ENCODE measurements at places on chromosomes 2 and 18.

- DNase-seq, result no peak
Measured at GRCh38 chr18:33781429-33781828, 203.4 kb downstream of the ASXL3 start.

DNA sequence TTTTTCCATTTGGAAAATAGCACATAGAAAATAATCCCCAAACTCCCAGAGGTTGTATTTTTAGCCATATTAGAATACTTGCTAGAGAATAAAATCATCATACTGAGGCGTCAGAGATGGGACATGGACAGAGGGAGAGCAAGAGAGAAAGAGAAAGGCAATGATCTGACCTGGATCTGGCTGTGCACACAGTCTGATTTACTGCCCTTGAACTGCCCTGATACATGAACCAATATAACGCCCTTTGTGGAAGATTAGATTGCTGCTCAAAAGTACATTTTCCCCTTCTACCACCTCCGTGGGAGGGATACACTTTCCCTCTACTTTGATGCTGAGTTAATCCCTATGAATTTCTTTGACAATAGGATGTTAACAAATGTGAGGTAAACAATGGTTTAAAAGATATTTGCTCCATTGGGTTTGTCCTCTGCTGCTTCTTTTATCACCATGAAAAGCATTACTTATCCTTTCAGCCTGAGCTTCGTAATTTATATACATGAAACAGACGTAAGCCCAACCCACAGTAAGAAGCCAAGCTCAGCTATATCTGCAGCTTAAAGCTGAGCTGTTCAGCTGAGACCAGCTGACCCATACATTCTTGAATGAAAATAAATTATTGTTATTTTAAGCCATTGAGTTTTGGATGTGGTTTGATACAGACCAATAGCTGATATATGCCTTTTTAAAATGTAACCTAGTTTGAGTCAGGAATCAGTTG, 1664.6 kb upstream of the CELF4 start:
- no peak for DNase-seq

DNA sequence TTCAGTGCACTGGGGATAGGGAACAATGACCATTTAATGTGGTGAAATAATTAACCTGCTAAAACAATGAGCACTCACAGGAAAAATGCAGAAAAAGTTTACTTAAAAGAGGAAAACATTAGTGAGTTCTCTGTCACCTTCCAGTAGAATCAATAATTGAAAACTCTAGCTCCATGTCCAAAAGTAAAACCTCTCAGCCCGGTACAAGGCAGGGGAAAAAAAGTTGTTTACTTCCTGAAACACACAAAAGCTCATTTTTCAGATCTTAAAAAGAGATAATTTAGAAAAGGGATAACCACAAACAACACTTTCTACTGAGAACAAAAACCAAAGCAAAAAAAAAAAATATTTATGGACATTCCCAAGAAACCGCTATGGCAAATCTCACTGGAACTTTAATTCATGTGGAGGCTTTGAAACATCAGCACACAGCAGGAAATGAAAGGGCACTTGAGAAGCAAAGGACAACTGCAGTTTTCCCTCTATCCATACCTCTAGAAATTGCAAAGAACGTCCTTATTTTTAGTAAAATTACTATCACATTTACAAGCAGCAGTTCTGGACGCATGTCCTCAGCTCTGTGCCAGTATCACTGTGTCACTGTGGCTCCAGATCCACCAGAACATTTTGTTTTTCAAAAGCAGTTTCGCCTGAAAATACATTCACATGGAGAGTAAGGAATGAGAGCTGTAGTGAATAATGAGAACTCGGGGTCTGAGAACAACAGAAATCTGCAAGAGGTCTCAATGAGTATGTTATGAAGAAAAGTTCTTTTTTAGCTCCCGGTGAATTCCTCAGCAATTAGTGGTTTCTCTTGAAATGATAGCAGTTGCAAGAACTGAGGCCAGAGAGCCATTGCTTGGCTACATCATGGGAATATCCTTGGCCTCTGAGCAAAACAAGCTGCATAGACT, 44.7 kb upstream of the DNAH7 start:
- no peak for DNase-seq

DNA sequence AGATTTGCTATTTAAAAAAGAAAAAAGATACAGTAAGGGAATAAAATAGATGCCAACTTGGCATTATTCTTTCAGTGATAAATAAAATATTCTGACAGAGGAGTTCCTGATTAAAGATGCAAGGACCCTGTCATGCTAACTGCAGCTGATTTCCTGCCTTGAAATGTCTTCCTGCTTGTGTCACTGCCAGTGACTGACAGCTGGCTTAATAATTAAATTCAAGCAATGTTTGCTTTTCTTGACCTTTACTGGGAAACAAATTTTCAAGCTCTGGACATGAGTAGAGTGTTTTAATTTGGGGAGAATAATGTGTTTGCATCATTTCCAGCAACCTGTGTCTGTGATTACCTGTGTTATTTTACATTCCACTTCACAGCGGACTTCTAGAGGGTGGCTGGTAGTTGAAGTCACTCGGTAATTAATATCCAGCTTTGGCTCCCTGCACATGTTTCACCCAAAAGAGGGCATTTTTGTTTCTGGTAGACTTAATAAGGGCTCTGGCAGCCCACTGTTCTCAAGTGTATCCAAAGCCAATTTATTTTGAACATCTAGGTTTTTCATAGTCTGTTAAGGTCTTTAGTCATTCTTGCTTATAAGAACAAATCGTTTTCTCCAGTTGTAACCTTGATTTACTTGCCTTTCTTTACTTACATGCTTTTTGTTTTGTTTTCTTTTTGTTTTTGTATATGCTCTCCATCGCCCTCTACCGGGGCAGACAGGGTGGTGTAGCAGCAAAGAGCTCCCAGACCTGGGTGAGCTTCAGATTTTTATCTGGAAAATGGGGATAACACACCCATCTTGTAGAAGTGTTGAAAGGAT, 48.5 kb upstream of the PROKR1 start:
- peak; percentile 9 for DNase-seq

DNA sequence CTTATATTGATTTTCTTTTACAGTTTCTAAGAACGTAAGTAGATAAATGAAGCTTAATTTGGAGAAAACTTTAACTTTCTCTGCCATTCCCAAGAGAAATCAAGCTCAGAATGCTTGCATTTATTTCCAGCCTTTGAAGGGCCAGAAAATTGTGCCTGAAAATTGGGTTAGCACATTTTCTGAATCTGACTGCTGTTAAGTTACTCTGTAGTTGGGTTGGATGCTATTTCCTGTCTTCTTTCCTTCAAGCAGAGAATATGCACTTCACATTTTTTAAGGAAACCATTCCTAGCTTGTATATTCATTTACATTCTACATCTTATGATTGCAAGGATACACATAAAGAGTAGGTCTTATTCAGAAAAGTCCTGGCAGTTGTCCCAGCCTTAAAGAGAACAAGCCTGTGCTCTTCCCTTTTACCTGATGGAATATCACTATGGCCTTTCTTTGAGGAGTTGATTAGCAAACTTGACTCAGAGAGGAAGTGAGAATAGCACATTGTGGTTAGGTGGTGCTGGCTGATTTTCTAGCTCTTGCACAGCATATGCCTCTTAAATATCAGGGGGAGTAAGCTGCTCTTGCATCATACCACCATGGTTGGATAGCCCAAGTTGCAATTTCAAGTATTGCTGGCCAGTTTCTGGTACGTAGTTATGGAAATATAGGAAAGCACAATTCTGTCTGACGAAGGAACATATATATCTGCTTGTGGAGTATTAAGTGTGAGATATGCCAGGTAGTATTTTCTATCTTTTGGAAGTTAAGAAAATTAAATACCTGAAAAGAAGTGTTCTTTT, 133.7 kb downstream of the COMMD1 start:
- peak; percentile 8 for DNase-seq

DNA sequence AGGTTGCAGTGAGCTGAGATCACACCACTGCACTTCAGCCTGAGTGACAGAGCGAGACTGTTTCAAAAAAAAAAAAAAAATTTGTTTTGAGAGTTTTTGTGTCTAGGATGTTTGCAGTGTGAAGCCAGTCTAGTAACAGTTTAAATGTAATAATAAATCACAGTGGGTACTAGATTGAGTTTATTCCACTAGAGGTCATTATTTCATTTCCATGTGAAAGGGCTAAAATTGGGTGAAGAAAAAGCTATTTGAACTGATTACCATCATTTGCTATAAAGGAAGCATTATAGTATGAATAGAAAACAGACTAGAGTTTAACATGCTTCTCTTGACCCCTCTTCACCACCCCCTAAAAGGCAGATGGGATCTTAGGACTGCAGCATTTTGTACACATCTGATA, 20.3 kb downstream of the SNRPD1 start:
- no peak for DNase-seq

GRCh38 chr2:147520817-147521216, 324.0 kb upstream of the ACVR2A start:
- DNase-seq, result no peak

GRCh38 chr18:64032312-64032711, 62.4 kb downstream of the SERPINB8 start:
- no peak for DNase-seq

Data from HS-5 (cell line).